ENCODE measurements at places on chromosomes 1 and 21. TPM values are rescaled to one million over a fixed set of nuclear protein-coding genes. Genes with fewer than 3 reads are reported as not detected.

C1orf174 gene
- 18.3 TPM for total RNA-seq

ACBD3 gene
- total RNA-seq: 69.0 TPM

PHACTR4 gene
- 15.1 TPM for total RNA-seq

PSMB2 gene
- total RNA-seq: 20.1 TPM

PCNT gene
- 149 TPM for total RNA-seq

LRRC7 gene
- 4.5 TPM for total RNA-seq

TTC39A gene
- 1.7 TPM for total RNA-seq

AK5 gene
- 4.8 TPM for total RNA-seq

NBPF3 gene
- 11.3 TPM for total RNA-seq

KRTAP7-1 gene
- total RNA-seq: not detected

DYNLT5 gene
- total RNA-seq: 5.3 TPM

PINK1 gene
- 59.7 TPM for total RNA-seq

CFHR1 gene
- not detected for total RNA-seq

ADGRL4 gene
- 18.5 TPM for total RNA-seq

CFHR4 gene
- not detected for total RNA-seq

ZNF669 gene
- 5.4 TPM for total RNA-seq

WDTC1 gene
- 36.0 TPM for total RNA-seq

HPCAL4 gene
- 0.92 TPM for total RNA-seq

CLEC20A gene
- total RNA-seq: not detected

FLG2 gene
- total RNA-seq: 0.21 TPM

KCNA2 gene
- 4.8 TPM for total RNA-seq

IVL gene
- total RNA-seq: 7.7 TPM

IQCC gene
- 2.7 TPM for total RNA-seq

DNM3 gene
- 7.1 TPM for total RNA-seq

TMCC2 gene
- total RNA-seq: 14.1 TPM

OLIG2 gene
- total RNA-seq: not detected

TMPRSS15 gene
- not detected for total RNA-seq

GUCA2A gene
- not detected for total RNA-seq

LRRC3 gene
- 2.4 TPM for total RNA-seq

TNFRSF18 gene
- total RNA-seq: 3.0 TPM

PTCH2 gene
- total RNA-seq: 4.9 TPM

NUDT17 gene
- total RNA-seq: 14.0 TPM

NTMT2 gene
- not detected for total RNA-seq

IFNLR1 gene
- total RNA-seq: 0.62 TPM

IFT25 gene
- 11.1 TPM for total RNA-seq

ERG gene
- 8.6 TPM for total RNA-seq

C8B gene
- total RNA-seq: not detected

OR6K3 gene
- total RNA-seq: not detected

AADACL4 gene
- not detected for total RNA-seq

NBPF10 gene
- 2.9 TPM for total RNA-seq

PSRC1 gene
- total RNA-seq: 5.4 TPM

IGSF21 gene
- not detected for total RNA-seq

TRIM58 gene
- total RNA-seq: 2.5 TPM

HSPA6 gene
- total RNA-seq: 10.2 TPM

SMIM1 gene
- 5.7 TPM for total RNA-seq

HRNR gene
- total RNA-seq: not detected

Measured in tongue (tissue), 3 donors.